ENCODE measurements at places on chromosomes 13 and 19. TPM values are rescaled to one million over a fixed set of nuclear protein-coding genes. Genes with fewer than 3 reads are reported as not detected.

- H3K4me1 ChIP-seq, result no peaks in the 10 kb centered on the region
- H3K27me3 ChIP-seq, result no peaks in the 10 kb centered on the region
- H3K36me3 ChIP-seq, result no peaks in the 10 kb centered on the region
- no peak for DNase-seq
Observed at GRCh38 chr13:44493213-44493812, 82.8 kb downstream of the TSC22D1 start.

DNA sequence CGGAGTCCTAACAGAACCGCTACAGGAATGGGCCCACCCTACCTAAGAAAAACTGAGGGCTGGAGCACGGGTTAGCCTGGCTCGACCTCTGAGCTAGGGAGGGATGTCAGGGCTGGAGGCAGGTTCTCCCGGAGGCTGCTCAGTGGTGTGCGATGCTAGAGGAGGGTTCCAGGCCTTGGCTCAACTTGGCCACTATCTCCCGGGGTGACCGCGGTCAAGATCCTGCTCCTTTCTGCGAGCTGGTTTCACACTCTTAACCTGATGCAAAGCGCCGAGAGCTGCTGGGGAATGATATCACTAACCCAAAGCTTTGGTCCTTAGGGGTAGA lies 301 bp downstream of the POP4 start:
- DNase-seq, result no peak

DNA sequence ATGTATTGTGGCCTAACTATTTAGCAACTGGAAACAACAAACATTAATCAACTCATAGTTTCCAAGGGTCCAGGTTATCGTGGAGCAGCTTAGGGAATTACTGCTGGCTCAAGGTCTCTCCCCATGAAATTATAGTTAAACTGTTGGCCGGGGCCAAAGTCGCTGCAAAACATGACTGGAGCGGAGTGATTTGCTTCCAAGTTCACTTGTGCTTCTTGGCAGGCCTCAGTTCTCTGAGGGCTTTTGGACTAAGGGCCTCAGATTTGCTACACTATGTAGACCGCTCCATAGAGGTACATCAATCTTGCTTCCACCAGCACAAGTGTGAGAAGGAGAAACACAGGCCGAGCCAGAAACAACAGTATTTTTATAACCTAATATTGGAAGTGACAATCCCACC lies 9.4 kb upstream of the KBTBD7 start:
- H3K36me3 ChIP-seq, result no peaks in the 10 kb centered on the region
- no peak overlapping the region for H3K27ac ChIP-seq
- H3K27me3 ChIP-seq, result no peaks in the 10 kb centered on the region
- DNase-seq, result no peak
- no peaks in the 10 kb centered on the region for H3K4me1 ChIP-seq
- H3K4me3 ChIP-seq, result no peak overlapping the region

The ZNF433 gene
- 10.1 TPM for total RNA-seq

The EDNRB gene
- total RNA-seq, result 25.2 TPM

The LRRC4B gene
- 1.0 TPM for total RNA-seq

All from suprapubic skin (tissue), 4 donors.